ENCODE measurements at places on chromosomes 7 and 10.

DNA sequence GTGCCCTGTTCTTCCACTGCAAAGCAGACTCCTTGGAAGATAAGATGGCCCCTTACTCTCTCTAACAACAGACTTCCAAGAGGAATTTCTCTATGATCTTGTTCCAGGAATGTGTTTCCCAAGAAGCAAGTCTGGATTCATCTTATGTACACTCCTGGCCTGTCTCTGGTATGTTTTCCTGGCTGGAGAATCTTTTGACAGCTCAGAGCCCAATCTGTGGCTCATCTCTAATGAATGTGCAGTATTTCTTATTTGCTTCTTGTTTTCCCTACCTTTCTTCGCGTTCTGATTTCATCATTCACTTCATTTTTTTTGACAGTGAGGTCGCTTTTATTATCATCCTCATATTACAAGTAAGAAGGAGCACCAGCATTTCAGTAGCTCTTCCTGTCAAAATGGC lies 53.0 kb upstream of the PITRM1 start:
- DNase-seq: no peak

GRCh38 chr7:121097577-121097976 lies 109.1 kb downstream of the CPED1 start:
- DNase-seq: no peak

DNA sequence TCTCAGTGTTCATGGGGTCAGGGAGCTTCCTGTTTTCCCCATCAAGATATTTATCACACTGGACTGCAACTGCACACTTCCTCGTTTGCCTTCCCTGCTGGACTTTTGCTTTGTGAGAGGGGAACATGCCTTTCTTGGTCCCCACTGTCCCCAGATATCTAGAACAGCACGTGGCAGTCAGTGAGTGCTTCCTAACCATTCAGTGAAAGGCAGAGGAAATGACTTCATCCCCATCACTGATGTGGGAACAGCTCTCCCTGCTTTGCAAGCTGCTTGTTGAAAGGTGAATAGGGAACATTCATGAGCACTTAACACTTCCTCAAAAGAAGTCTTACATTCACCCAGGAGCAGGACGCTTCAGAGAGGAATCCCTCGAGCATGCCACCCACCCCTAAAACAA lies 135.4 kb downstream of the MYOF start:
- DNase-seq: no peak

GRCh38 chr10:124478515-124478914 lies 16.9 kb downstream of the LHPP start:
- DNase-seq: no peak

GRCh38 chr10:96721207-96721572 lies 876 bp upstream of the PIK3AP1 start:
- no peak for DNase-seq

DNA sequence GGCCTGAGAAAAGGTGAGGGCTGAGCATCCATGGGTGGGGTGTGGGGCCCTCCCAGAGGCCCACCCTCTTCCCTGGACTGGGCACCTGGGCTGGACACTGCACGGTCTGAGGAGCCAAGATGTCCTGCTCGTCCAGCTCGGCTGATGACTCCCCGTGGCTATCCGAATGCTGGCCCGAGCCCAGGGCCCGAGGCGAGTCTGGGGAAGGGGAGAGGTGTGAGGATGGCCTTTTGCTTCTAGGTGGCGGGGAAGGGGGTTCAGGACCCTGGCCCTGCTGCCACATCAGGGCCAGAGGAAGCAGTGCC lies 7.1 kb downstream of the NACAD start:
- no peak for DNase-seq

GRCh38 chr7:24411226-24411625 lies 127.2 kb downstream of the NPY start:
- DNase-seq: no peak

GRCh38 chr10:32139223-32140073 lies 83.2 kb upstream of the KIF5B start:
- no peak for DNase-seq

GRCh38 chr10:62044566-62044965 lies 143.1 kb downstream of the ARID5B start:
- DNase-seq: no peak

GRCh38 chr7:55573234-55573900 lies 1.1 kb upstream of the VOPP1 start:
- DNase-seq: no peak

GRCh38 chr7:104983076-104983577 lies 30.9 kb upstream of the KMT2E start:
- DNase-seq: no peak

DNA sequence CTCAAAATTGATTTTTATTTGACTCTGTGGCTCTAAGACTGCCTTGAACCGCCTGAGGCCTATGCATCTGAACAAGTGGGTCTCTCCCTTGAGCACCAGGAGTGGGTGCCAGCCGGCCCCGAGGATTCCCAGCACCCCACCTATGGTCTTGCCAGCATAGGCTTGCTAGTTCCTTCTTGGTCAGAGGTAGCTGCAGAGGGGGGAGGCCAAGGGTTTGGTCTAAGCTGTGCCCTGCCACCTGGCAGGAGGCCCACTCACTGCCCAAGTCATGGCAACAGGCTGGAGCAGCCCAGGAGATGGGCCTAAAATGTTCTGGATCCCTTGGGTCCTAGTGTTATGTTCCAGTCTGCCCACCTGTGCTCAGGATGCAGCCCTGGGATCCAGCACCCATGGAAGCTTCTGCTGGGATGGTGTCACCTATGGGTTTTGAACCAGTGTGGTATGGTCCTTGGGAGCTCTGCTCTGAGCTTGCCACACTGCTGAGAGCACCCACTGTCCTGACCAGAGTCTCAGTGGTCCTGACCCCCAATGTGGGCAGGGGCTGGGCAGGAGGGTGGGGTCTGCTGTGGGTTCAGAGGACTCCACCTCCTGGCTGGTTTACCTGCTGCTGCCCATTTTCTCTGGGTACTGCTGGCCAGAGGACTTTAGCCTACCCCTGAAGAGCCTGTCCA lies 12.6 kb downstream of the YKT6 start:
- no peak for DNase-seq

DNA sequence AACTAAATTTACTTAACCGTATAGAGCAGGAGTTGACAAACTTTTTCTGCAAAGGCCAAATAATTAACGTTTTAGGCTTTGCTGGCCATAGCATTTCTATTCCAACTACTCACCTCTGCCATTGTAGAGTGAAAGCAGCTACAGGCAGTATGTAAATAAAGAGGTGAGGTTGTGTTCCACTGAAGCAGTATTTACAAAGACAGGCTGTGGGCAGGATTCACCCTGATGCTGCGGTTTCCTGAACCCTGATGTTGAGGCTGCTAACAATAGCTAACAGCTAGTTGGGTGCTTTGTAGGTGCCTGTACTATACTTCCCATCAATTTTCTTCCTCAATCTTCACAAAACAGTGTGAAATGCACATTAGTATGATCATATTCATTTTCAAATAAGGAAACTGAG lies 47.0 kb upstream of the LAMB1 start:
- no peak for DNase-seq

GRCh38 chr10:70738761-70739121 lies 46.4 kb downstream of the TBATA start:
- DNase-seq: no peak

GRCh38 chr7:155192961-155193640 lies 104.6 kb upstream of the INSIG1 start:
- DNase-seq: no peak

GRCh38 chr10:4763960-4764428 lies 62.0 kb upstream of the AKR1E2 start:
- DNase-seq: no peak

DNA sequence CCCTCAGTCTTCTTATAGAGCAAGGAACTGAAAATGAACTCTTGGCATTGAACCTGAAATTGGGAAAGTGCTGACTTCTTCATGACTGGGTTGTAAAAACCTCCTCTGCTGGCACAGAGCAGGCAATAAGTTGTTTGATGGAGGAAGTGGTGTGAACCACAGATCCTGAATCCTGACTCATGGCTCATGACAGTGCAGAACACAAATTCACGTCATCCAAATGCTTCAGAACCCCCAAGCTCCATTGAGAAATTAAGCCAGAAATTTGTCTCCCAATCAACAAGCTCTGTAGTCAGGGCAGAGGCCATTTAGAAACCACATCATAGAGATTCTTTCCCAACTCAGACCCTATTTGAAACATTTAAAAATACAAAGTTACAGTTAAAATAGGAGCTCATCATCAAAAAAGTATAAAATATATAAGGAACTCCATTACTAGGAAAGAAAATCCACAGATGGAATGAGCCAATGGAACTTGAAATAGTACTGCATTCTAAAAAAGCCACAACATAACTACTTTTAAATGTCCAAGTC lies 10.3 kb upstream of the STK17A start:
- no peak for DNase-seq

DNA sequence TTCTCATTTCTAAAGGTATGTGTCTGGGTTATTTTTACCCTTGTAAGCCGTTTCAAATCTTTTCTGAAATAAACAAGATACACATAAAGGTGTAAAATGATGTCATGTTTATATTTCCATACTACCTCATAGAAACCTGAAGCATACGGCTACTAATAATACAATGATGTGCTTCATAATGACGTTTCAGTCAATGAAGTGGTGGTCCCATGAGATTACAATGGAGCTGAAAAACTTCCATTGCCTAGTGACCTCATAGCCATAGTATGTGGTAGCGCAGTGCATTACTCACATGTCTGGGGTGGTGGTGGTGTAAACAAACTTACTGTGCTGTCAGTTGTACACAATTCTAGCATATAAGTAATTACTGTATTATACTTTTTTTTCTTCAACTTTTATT lies 24.9 kb downstream of the EPDR1 start:
- no peak for DNase-seq

DNA sequence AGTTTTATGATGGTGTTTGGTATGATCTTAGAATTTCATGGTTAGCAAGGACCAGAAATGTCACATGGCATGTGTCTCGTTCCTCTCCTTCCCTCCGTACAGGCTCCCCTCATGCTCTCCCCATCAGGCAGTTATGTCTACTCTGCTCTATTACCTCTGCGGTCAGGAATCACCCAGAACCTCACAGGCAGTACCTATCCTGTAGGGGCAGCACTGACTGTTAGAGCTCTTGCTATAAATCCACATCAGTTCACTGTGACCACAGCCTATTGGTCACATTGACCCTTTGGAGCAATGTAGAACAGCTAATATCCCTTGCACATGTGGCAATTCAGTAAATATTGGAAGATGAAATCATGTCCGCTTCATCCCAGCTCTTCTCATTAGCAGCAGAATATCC lies 151.8 kb downstream of the WNT2 start:
- no peak for DNase-seq

- no peak for DNase-seq
Observed at GRCh38 chr10:100025576-100025975, 15.8 kb upstream of the DNMBP start.

DNA sequence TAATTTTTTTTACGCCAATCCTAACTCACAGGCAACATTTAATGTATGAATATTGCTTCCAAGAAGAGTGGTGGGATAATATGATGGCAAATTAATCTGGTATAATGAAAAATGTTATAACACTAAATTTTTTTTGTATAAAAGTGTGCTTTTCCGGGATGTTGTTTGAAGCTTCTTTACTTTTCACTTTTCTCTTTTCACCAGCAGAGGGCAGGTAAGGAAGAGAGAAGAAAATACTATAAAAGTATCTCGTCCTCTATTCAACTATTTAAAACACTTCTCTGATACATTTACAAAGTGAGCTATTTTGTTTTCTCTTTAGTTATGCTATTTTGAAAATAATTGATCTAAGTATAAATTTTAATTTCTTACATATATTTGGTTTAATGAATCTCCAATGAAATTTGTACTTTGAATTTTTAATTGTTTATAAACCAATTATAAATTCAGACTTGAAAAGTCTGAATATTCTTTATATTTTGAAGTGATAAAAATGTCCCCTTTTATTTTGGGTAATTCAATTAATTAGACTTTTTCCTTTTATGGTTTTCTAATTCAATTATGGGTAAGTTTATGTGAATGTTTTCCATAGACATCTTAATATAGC lies 20.7 kb upstream of the CFTR start:
- no peak for DNase-seq

GRCh38 chr10:11530806-11531205 lies 80.6 kb downstream of the USP6NL start:
- DNase-seq: no peak

DNA sequence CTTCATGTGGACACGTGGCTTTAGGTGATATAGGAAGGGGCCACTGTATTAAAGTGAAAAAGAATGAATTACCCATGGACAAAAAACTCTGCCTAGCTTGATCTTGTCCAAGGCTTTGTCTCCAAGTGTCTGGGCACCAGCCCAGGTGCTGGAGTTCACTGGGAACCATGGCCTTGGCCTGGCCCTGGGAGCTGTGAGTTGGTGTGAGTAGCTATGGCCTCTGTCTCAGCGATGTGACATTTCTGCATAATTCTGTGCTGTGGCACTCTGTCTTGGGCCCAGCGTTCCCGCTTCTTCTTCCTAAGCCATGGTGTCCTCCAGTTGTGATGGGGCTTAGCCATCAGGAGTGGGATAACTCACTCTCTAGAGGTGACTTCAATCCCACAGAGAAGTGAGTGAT lies 119.0 kb upstream of the PPP2R2D start:
- DNase-seq: no peak

GRCh38 chr10:20778008-20778757 lies 118.9 kb downstream of the NEBL start:
- no peak for DNase-seq

DNA sequence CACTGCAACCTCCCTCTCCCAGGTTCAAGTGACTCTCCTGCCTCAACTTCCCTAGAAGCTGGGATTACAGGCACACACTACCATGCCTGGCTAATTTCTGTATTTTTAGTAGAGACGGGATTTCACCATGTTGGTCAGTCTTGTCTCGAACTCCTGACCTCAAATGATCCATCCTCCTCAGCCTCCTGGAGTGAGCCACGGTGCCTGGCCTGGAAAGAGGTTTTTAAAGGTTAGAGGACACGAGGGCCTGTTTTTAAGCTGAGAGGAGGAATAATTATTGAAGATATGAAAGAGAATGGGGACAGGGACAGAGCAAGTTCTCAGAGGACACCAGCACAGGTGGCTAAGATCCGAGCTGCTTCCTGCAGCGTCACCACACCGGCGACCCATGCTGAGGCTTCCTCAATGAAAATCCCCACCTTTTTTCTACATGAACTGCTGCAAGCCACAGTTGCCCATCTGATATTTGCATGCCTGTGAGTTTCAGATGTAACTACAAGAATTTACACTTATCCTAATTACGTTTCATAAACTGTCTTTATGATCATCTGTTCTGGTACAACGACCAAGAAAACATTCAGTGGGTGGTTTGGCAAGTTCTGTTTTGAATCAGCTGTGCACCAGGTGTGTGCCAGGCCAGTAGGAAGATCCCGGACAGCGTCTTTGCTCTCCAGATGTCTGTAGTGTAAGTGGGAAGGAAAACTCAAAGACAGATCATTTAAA lies 76.0 kb downstream of the HIP1 start:
- DNase-seq: no peak

- no peak for DNase-seq
Observed at GRCh38 chr7:150989456-150989855, 1.4 kb upstream of the NOS3 start.

- DNase-seq: no peak
Observed at GRCh38 chr10:24708081-24708480, 15.6 kb downstream of the ARHGAP21 start.

DNA sequence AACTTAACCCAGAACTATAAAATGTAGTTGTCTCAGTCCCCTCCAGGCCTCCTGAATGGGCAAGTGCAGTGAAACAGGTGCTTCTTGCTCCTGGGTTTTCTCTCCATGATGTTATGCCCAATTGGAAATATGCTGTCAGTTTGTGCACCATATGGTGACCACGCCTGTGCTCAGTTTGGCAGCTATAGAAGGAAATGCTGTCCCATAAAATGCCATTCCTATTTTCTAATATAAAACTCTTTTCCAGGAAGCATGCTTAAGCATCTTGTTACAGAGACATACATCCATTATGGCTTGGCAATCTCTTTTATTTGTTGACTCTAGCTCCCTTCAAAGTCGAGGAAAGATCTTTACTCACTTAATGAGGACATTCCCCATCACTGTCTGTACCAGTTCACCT lies 45.2 kb downstream of the FGFBP3 start:
- no peak for DNase-seq
